ENCODE measurements at places on chromosomes 3 and 15.

DNA sequence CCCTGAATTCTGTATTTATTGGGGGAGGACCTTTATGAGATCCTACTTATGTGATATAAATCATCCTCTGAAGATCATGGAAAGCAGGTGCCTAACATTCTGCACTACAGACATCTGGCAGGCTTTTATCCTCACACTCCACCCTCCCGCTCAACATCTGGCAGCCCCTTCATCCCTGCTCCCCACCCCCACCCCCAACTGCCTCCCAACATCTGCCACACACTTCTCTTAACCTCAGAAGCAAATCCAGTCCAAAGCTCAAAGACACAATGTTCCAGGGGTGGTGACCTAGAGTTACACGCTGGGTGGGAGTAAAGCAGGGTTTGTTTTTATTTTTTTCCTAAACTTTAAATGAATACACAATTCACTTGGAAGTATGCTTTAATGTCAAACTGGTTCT, 184.5 kb upstream of the ATP11B start:
- no peak overlapping the region for H3K4me3 ChIP-seq
- peaks cover 27% of the 10 kb centered on the region for H3K4me1 ChIP-seq
- no peaks in the 10 kb centered on the region for H3K27me3 ChIP-seq
- peak overlapping the region; percentile 65 for H3K27ac ChIP-seq
- DNase-seq, result no peak

DNA sequence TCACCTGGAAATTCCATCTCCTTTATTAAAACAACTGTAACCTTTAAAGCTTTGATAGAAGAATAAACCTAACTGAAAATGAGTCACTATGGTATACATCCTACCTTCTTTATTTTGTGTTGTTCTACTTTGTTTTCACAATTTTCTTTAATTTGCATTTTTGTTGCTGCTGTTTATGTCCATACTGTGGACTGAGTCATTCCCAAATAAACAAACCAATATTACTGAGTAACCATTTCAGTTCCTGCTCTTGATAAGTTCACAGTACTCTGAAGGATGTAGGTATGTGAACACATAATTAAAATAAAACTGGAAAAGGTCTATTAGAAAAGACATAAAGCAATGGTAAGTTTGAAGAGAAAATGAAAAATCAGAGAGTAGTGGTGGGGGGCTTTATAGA, 528.5 kb upstream of the GOLIM4 start:
- no peak overlapping the region for H3K4me3 ChIP-seq
- no peak overlapping the region for H3K27ac ChIP-seq
- no peaks in the 10 kb centered on the region for H3K36me3 ChIP-seq
- no peak for DNase-seq

- no peaks in the 10 kb centered on the region for H3K27me3 ChIP-seq
- no peak for DNase-seq
- H3K27ac ChIP-seq, result no peak overlapping the region
- no peaks in the 10 kb centered on the region for H3K36me3 ChIP-seq
- H3K4me1 ChIP-seq, result peaks cover 4% of the 10 kb centered on the region
Measured at GRCh38 chr15:86231864-86232721, 152.4 kb downstream of the AGBL1 start.

- H3K4me3 ChIP-seq, result no peak overlapping the region
- DNase-seq, result no peak
- H3K4me1 ChIP-seq, result no peaks in the 10 kb centered on the region
- no peaks in the 10 kb centered on the region for H3K36me3 ChIP-seq
- H3K27me3 ChIP-seq, result no peaks in the 10 kb centered on the region
Measured at GRCh38 chr3:160695915-160696327, 19.0 kb downstream of the ARL14 start.

GRCh38 chr15:40565333-40566238, 744 bp upstream of the CCDC32 start:
- peak overlapping the region; percentile 93 for H3K4me3 ChIP-seq
- H3K27me3 ChIP-seq, result no peaks in the 10 kb centered on the region
- peaks cover 5% of the 10 kb centered on the region for H3K36me3 ChIP-seq
- H3K4me1 ChIP-seq, result peaks cover 13% of the 10 kb centered on the region
- H3K27ac ChIP-seq, result peak overlapping the region; percentile 79

GRCh38 chr15:80325206-80325605, 73.2 kb upstream of the CTXND1 start:
- no peak for DNase-seq
- no peaks in the 10 kb centered on the region for H3K4me1 ChIP-seq
- H3K27ac ChIP-seq, result no peak overlapping the region
- H3K36me3 ChIP-seq, result no peaks in the 10 kb centered on the region
- H3K4me3 ChIP-seq, result no peak overlapping the region

- no peaks in the 10 kb centered on the region for H3K27me3 ChIP-seq
- H3K4me3 ChIP-seq, result no peak overlapping the region
- DNase-seq, result peak; percentile 85
Measured at GRCh38 chr15:78133801-78134200, 2.6 kb upstream of the CIB2 start.

- no peaks in the 10 kb centered on the region for H3K27me3 ChIP-seq
- H3K36me3 ChIP-seq, result no peaks in the 10 kb centered on the region
- peaks cover 13% of the 10 kb centered on the region for H3K4me1 ChIP-seq
- DNase-seq, result no peak
- H3K27ac ChIP-seq, result no peak overlapping the region
Measured at GRCh38 chr15:56906766-56907165, 11.7 kb upstream of the TCF12 start.

GRCh38 chr15:101391981-101392640, 97.1 kb upstream of the SNRPA1 start:
- no peaks in the 10 kb centered on the region for H3K36me3 ChIP-seq
- no peaks in the 10 kb centered on the region for H3K4me1 ChIP-seq
- no peak overlapping the region for H3K27ac ChIP-seq
- H3K4me3 ChIP-seq, result no peak overlapping the region
- no peak for DNase-seq

DNA sequence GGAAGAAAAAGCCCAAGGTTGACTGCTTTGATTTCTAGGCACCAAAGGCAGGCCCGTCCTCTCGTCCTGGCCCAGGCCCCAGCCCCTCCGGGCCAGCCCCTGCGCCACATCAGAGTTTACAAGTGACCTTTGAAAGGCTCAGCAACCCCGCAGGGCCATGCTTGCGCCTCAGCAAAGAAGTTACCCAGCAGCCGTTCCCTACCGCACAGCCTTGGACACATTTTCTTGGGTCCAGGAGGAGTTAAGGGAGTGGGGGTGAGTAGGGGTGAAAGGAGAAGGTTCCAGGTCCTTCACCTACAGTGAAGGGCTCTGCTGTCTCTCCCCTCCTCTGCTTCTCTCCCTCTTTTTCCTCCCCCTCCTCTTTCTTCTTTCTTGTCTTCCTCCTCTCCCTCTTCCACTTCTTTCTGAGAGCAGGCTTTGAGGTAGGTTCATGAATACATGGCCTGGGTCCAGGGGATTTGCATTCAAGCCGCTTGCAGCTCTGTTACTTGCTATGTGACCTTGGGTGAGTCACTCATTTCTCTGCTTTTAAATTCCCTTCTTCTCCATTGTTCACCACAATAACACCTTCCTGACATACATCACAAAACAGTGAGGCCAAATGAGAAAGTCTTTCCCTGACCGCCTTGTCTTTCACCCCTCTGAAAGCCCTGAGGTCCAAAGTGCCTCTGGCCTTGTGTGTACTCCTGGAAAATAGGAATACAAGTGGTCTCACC, 223.3 kb upstream of the TPRG1 start:
- peaks cover 38% of the 10 kb centered on the region for H3K4me1 ChIP-seq
- H3K36me3 ChIP-seq, result no peaks in the 10 kb centered on the region
- H3K4me3 ChIP-seq, result peak overlapping the region; percentile 73
- peak; percentile 84 for DNase-seq
- H3K27me3 ChIP-seq, result no peaks in the 10 kb centered on the region

DNA sequence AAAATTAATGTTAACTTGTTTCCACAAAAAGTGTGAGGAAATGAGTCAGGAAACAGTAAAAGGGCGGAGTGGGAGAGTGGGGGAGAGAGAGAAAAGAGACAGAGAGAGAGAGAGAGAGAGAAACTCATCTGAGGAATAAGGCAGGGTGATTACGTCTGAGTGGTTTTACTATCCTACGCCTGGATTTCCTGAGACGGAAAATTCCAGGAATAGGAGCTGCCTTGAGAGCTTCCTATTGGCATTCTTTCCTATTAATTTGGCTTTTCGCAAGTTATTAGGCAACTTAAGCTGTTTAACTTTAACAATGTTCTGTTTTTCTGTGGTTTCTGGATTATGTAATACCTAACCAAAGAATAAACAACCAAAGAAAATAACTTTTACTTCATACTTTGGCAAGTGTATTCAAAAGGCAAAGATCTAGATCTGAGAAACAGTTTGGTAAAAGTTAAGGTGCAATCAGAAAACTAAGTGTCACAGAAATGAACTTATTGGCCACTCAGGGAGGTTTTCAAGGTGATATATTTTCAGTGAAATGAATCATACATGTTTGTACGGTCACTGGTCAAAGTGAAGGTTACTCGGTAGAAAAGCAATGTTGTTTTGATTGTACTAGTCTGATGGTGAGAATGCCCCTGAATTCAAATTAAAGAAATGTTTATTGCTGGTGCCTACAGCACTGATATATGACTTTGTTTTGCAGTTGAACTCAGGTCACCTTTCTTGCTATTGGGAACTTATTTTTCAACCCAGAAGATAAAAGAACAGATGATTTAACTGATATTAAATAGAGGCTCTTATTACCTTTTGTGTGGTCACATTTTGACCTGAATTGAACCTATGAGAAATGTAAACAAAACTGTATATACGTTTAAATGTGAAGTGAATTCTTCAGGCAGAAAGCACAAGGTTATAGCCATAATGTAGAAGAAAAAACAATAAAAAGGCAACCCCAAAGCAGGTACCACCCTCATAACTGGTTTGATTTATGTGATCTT, 39.9 kb upstream of the TNFSF10 start:
- peak overlapping the region; percentile 83 for H3K27ac ChIP-seq
- H3K4me1 ChIP-seq, result peaks cover 34% of the 10 kb centered on the region
- peak overlapping the region; percentile 50 for H3K4me3 ChIP-seq
- H3K27me3 ChIP-seq, result no peaks in the 10 kb centered on the region
- no peak for DNase-seq

DNA sequence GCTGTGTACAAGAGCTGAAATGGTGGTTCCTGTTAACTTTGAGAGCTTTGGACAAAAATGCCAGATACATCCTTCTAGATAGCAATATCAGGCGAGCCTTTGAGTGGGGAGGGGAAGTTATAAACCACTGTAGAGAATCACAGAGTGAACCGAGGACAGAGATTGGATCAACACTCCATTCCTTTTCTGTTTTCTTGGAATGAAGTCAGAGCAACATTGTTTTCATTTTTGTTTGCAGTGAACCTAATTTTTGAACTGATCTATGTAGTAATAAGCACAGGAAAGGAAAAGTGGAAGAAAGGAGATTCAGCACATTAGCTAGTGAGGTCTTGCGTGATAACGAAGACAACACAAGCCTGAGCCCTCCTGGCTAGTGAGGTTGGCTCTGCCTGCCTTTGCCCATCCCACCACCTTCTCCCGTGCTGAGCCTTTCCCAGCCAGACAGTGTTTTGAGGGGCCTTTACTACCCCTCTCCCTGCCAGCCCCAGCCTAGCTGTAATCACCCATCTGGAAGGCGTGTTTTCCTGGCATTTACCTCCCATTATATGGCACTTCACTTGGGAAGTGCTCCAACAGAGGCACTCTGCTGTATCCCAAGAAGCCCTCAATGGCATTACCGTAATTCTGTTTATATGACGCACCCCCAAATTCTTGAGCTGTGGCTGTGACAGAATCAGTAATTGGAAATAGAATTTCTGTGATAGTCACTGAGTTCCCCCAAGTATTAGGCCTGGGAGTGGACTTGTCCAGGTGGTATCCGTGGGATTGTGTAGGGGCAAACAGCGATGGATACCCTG, 129.8 kb downstream of the CACNA1D start:
- no peak for DNase-seq
- H3K4me1 ChIP-seq, result peaks cover 6% of the 10 kb centered on the region
- no peak overlapping the region for H3K27ac ChIP-seq
- no peaks in the 10 kb centered on the region for H3K36me3 ChIP-seq
- H3K27me3 ChIP-seq, result peaks cover 9% of the 10 kb centered on the region

DNA sequence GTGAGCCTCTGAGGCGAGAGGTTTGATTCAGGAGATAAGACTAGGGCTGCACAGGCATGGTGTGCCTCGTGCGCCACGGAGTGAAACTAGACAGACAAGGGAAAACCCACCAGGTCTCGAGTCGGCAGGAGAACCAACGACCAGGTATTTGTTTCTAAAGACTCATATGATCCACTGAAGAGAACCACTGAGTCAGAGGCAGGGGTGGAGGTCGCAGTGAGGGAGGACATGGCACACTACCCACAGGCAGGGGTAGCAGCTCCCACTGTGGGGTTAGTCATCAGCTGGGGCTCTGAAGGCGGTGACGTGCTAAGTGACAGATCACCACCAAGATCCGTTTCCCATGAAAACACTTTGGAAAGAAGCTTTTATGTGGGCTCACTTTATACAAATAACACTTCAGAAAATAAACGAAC, 45.7 kb downstream of the CHSY1 start:
- H3K4me1 ChIP-seq, result peaks cover 47% of the 10 kb centered on the region
- H3K27me3 ChIP-seq, result no peaks in the 10 kb centered on the region
- peak overlapping the region; percentile 62 for H3K27ac ChIP-seq
- no peak for DNase-seq
- peak overlapping the region; percentile 36 for H3K4me3 ChIP-seq

- H3K27ac ChIP-seq, result peak overlapping the region; percentile 73
- peak overlapping the region; percentile 88 for H3K4me3 ChIP-seq
- peaks cover 40% of the 10 kb centered on the region for H3K4me1 ChIP-seq
- DNase-seq, result no peak
- H3K27me3 ChIP-seq, result no peaks in the 10 kb centered on the region
Measured at GRCh38 chr15:64703632-64703959, 71.8 kb downstream of the RBPMS2 start.

DNA sequence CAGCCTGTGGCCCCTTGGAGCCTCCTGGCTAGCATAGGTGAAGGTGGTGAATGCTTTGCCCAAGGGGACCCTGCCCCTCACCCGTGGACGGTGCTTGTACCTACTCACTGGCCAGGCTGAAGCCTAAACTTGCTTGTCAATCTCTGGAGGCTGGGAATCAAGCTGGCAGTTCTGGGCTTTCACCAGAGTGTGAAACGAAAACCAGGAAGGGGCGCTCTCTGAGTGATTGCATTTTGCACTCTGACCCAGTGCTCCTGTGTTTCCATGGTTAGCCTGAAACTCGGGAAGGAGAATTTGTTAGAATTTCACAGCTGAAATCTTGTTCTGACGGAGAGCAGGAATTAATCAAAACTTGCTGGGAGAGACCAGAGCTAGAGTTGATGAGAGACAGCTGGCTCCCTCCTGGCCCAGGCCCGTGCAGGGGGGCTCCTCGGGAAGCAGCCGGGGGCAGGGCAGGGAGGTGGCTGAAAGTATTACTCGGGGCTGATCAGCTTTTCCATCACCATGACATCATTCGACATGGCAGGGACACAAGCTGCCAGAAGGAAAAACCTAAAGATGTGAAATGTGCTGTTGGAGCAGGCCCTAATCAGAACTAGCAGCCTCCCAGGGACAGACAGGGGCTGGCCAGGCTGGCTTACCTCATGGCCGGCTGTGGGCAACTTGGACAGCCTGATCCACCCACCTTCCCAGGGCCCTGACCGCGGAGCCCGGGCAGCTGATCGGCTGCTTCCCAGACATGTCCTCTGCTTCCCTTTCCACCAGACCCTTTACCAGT, 323.6 kb upstream of the CTDSPL start:
- no peak overlapping the region for H3K27ac ChIP-seq
- H3K36me3 ChIP-seq, result no peaks in the 10 kb centered on the region
- H3K4me3 ChIP-seq, result no peak overlapping the region
- no peak for DNase-seq
- peaks cover 3% of the 10 kb centered on the region for H3K27me3 ChIP-seq

All from keratinocyte (primary cell).